SK-MEL-5 (cell line): ENCODE measurements at places on chromosomes 6 and 20.
A peak's percentile ranks its signal among the peaks of the same experiment; 100 is the strongest.

DNA sequence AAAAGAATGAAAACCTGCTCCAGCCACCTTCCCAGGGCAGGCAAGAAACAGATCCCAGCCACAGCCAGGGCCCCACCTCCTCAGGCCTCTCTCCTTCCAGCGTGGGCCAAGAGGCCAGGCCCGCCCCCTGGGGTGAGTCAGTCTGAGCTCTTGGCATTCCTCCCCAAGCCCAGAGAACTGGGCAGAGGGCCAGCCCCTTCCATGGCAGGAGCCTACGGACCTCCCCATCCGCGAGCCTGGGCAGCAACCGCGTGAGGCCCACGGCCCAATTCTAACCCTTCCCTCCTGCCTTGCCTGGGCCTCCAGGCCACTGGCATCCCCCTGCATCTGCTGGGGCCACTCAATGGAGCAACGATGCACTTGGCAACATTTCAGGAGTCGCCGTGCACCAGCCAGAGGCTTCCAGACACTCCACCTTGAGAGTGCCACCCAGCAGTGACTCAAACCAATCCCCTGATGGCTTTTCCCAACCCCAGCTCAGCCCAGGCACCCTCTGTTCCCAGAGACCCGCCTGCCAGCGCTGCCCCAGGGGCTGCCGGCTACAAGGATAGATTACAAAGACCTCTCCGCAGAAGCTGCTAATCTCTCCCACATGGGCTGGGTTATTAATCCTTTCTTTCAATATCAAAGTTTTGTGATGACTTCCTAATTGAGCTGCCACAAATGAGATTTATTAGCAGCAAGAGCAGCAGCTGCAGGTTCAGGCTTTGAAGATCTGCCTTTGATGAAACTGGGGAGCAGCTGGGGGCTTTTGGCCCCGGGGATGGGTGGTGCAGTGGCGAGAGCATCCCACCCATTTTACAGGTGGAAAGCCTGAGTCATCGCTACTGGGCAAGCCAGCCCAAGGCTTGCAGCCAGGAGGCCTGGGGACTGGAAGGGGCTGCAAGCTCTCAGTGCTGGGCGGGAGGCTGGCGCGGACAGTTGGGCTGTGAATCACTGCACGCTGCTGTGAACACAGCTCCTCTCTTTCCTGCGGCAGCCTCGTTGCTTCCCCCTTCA lies 85.7 kb downstream of the NFATC2 start:
- peak; percentile 94 for DNase-seq

GRCh38 chr6:157570752-157571151 lies 189.8 kb downstream of the ZDHHC14 start:
- DNase-seq: no peak

GRCh38 chr6:8420031-8420588 lies 15.2 kb downstream of the SLC35B3 start:
- DNase-seq: no peak

- no peak for DNase-seq
Observed at GRCh38 chr6:149683256-149683859, 34.5 kb downstream of the LATS1 start.

- no peak for DNase-seq
Observed at GRCh38 chr6:164121527-164121926, 707.0 kb downstream of the QKI start.

DNA sequence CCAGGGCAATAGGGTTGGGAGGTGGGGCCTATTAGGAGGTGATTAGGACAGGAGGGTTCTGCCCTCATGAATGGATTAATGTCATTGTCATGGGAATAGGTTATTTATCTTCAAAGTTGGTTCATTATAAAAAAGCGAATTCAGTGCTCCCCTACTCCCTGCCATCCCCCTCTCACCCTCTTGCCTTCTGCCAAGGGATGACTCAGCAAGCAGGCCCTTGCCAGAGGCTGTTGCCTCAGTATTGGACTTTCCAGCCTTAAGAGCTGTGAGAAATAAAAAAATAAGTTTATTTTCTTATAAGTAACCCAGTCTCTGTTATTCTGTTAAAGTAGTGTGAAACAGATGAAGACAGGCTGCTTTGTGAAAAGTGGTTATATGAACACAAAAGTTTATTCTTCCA lies 381.1 kb upstream of the ZFP64 start:
- DNase-seq: no peak

GRCh38 chr20:51037532-51038115 lies 14.7 kb upstream of the KCNG1 start:
- DNase-seq: no peak

DNA sequence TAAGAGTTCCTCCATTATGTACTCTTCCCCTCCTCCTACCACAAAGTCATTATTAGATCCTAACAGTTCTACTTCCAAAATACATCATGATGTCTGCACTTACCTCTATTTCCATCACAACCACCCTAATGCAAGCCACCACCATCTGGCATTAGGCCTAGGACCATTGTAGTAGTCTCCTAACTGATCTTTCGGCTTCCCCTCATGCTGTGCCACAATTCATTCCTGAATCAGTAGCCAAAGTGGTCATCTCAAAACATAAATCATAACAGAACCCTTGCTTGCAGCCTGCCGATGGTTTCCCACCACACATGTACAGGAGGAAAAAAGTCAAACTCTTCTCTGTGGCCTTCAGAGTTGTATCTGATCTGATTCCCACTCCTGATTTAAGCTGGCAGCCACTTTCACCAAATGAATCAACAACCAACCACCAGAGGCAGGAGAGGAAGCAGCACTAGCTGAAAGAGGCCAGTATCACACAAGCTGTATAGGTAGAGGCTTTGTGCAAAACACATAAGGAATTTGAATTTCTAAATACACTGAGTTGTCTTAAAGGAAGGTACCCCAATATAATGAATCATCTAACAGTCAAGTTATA lies 26.1 kb downstream of the FAM184A start:
- DNase-seq: peak; percentile 14

GRCh38 chr6:90537723-90538258 lies 49.1 kb downstream of the MAP3K7 start:
- DNase-seq: no peak

GRCh38 chr6:118992186-118992795 lies 57.3 kb upstream of the MCM9 start:
- no peak for DNase-seq

DNA sequence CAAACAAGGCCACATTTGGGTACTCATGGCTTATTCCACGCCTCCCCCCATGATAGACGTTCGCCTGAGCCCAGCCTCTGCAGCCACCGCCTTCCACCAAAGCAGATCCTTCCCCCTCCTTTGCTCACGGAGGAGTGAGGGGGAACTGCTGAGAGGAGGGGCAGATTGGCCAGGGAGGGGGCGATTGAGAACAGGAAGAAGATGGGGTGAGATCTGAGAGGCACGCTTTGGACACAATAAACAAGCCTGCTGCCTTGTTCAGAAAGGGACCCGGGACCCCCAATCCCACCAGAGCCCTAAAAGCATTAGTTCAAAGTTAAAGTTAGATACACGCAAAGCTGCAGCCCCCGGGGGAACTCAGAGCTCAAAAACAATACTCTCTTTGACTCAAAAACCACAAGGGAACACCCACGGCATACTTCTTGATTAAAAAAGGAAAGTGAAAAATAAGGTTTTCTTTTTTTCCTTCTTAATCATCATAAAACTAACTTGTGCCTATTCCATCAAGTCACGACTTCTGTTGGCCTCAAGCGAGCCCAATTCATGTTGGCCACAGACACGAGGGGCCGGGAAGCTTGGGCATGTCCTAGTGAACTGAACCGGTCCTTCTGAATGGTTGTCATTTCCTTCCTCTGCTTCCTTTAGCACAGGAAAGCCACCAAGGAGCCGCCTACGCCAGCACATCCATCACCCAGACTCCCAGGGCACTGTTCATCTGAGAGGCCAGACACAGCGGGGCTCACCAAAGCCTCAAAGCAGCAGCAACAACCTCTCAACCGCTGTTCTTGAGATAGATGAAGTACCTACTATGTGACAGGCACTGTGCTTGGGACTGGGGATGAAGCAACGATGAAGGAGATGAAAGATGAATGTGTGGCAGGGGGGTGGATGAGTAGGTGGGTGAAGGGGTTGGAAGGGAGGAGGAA lies 44.7 kb downstream of the NFATC2 start:
- peak; percentile 79 for DNase-seq

- no peak for DNase-seq
Observed at GRCh38 chr6:56214703-56215101, 32.7 kb downstream of the COL21A1 start.

- no peak for DNase-seq
Observed at GRCh38 chr6:139064981-139065665, 36.6 kb downstream of the ABRACL start.
